ENCODE measurements at places on chromosomes 11 and 22.
A peak's percentile ranks its signal among the peaks of the same experiment; 100 is the strongest.

DNA sequence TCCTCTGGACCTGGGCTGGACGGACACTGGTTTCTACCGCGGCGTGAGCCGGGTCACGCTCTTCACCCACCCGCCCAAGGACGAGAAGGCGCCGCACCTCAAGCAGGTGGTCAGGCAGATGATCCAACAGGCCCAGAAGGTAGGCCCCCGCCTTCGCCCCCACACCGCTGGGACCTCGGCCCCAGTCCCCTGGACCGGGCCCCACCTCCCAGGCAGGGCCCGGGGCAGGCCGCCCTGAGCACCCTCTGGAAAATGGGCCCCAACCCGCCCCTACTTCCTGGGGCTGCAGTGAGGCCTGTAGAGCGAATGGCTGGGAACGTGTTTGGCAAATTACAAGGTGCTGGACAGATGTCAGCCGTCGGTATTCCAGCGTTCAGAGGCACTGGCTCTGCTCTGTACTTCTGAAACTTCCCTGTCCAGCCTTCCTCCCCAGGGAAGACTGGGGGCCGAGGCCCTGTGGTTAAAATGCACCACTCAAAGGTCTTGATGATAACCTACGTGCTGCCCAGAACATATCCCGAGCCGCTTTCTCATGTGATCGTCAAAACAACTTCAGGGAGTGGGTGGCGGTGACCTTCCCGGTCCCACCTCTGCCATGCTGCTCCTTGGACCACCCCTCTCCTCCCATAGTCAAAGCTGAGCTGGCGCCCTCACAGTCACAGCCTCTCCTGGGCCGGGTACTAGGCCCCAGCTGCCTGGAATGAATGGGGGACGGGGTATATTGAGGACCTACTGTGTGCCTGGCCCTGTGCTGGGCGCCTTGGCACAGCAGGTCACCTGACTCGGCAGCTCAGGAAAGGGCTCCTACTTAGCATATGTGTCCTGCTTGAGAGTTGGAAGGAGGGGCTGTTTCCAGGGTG, 869 bp downstream of the FAM83F start:
- no peak for DNase-seq

DNA sequence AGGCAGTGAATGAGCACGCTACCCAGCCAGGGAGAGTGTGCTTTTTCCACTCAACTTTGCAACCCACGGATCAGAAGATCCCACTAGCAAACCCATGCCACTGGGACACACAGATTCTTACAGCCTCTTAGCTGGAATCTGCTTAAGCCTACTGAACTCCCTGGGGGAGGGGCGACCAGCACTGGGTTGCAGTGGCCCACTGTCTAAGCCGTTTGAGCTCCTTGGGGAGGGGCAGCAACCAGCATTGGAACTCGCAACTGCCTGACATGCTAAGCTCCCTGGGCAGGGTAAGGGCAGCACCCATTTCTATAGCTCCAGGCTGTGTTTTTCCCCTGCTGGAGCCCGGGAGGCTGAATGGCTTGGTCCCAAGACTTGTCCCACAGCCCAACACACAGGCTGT, 99.6 kb downstream of the FAM168A start:
- no peak for DNase-seq

DNA sequence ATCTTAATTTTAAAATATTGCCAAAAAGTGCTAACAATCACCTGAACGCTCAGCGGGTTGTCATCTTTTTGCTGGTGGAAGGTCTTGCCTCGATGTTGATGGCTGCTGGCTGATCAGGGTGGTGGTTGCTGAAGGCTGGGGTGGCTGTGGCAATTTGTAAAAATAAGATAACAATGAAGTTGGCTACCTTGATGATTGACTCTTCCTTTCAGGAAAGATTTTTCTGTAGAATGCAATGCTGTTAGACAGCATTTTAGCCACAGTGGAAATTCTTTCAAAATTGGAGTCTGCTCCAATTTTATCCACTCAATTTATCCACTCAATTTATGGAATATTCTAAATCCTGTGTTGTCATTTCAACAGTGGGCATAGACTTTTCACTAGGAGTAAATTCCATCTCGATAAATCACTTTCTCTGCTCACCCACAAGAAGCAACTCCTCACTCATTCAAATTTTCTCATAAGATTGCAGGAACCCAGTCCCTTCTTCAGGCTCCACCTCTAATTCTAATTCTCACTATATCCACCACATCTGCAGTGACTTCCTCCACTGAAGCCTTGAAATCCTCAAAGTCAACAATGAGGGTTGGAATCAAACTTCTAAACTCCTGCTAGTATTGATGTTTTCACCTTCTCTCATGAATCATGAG, 78.8 kb downstream of the LINC01488 start:
- no peak for DNase-seq

- no peak for DNase-seq
Measured at GRCh38 chr11:21037850-21038249, 368.5 kb downstream of the NELL1 start.

DNA sequence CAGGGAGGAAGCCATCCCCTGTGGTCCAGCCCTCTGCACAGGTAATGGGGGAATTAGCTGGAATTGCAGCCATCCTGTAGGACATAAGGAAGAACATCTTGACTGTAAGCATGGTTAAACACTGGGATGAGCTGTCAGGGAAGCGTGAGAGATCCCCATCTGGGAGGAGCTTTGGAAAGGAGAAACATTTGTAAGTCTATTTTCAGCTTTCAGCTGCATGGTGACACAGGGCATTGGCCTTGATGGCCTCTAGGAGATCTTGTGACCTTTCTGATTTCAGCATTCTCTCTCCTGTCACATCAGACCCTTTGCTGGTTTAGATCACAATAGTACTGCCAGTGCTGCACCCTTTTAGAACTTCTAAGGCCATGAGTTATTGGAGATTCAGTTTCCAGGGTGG, 47.1 kb downstream of the BCR start:
- DNase-seq = no peak

GRCh38 chr11:115548878-115549528, 44.8 kb upstream of the CADM1 start:
- peak; percentile 63 for DNase-seq

- DNase-seq = peak; percentile 83
Measured at GRCh38 chr11:75429902-75430713, 2.9 kb downstream of the KLHL35 start.

DNA sequence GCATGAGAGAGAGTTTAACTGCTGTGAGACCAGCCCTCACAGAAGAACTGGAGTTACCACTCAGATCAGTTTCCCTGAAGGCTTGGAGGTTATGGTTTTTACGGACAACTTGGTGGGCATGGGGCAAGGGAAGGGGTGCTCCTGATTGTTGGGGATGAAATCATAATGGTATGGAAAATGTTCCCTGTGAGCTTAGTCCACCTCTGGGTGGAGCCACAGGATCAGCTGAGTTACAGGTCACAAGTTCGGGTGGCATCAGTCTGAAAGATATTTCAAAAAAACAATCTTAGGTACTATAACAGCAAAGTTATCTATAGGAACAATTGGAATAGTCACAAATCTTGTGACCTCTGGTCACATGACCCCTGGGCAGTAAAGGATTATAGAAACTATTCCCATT, 162.9 kb downstream of the DLG2 start:
- DNase-seq = no peak

- DNase-seq = no peak
Measured at GRCh38 chr11:398826-399225, 4.8 kb downstream of the PKP3 start.

DNA sequence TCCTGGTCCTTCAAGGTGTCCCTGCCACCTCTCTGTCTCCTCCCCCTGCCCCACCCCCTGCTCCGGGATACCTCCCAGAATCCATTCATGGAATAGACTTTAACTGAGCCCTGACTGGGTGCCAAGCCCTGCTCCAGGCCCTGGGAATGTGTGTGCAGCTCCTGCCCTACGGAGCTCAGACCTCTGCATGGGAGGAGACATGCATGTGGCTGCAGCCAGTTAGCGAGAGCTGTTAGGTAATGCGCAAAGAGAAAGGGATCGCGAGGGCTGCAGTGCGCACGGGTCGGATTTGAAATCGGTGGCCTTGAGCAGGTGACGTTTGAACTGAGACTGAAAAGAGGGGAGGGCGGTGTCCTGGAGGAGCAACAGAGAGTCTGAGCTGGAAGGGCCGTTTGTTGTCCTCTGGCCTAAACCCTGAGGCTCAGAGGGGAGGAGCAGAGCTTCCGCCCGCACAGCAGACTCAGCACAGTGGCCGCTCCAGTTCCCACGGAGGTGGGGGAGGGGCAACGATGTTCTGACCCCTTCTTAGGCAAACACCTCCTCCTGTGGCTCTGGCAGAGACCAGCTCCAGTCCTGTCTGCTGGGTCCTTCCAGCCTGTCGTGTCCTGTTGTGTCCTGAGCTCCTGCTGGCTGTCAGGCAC, 19.8 kb upstream of the LRRC10B start:
- DNase-seq = peak; percentile 87

- DNase-seq = no peak
Measured at GRCh38 chr11:129377739-129378138, 2.1 kb downstream of the BARX2 start.

- no peak for DNase-seq
Measured at GRCh38 chr11:118343248-118343647, 743 bp upstream of the CD3D start.

GRCh38 chr11:73856031-73856567, 20.5 kb downstream of the COA4 start:
- DNase-seq = no peak

DNA sequence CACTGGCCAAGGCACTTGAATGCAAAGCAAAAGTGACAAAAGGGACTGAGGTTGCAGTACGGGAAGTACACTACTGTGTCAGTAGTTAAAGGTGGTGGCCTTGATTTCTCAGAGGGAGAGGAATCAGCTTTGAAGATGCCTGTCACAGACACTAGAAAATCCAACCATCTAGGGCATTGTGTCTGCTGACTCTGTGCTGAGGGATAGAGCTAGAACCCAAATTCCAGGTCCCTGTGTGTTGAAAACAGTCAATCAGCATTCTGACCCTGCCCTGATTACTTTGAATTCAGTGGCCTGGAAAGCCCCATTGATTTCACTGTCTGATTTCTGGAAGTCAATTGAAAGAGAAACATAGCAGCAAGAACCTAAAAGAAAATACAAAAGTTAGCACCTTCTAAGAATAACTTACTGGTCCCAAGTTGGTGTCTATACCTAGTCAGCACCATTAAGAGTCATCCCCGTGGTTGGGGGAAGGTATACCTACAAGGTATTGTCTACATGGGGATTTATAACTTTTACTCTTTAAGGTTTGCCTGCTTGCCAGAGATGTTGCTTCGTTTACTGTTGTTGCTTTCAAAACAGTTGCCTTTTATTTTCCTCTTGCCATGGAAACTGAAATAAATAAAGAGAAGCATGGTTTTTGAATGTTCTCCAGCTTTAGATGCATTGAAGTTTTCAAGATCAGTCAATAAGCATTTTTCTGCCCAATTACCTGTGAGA, 97.3 kb downstream of the PDHX start:
- no peak for DNase-seq

- DNase-seq = no peak
Measured at GRCh38 chr11:19013181-19013857, 47.2 kb downstream of the MRGPRX2 start.

- DNase-seq = no peak
Measured at GRCh38 chr11:12009617-12010321, 1.3 kb upstream of the DKK3 start.

GRCh38 chr11:35235157-35235468, 96.1 kb downstream of the CD44 start:
- no peak for DNase-seq

DNA sequence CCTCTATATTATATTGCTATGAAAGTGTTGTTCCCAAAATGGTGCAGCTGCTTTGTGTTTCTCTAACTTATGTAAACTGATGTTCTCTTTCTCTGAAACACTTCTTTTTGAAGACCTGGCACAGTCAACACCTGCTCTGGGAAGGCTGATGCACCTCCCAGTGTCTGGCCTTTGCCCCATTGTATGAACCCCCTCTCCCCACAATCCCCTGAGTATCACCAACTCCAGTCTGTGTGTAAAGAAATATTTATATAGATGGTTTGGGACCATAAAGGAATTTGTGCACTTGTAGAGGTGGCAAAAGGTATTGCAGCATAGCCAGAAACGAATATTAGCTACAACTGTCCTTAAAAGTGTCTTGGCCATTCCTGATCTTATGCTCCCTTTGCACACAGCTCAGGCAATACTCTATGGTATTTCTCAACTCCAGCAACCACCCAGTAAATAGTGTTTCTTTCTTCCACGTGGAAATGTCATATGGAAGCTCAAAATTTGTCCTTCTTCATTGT, 365.2 kb upstream of the DDI1 start:
- no peak for DNase-seq

DNA sequence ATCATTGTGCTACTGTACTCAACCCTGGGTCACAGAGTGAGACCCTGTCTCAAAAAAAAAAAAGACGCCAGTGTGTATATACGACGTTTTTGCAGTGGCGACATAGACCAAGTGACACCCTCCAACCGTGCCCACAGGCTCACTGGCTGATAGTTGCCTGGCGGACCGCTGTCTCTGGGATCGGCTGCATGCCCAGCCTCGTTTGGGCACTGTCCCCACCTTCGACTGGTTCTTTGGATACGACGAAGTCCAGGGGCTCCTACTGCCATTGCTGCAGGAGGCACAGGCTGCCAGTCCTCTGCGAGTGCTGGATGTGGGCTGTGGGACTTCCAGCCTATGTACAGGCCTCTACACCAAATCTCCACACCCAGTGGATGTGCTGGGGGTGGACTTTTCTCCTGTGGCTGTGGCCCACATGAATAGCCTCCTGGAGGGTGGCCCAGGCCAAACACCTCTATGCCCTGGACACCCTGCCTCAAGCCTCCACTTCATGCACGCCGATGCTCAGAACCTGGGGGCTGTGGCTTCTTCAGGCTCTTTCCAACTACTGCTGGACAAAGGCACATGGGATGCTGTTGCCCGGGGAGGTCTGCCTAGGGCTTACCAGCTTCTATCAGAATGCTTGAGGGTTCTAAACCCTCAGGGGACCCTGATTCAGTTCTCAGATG, 1.3 kb downstream of the CSKMT start:
- DNase-seq = no peak

DNA sequence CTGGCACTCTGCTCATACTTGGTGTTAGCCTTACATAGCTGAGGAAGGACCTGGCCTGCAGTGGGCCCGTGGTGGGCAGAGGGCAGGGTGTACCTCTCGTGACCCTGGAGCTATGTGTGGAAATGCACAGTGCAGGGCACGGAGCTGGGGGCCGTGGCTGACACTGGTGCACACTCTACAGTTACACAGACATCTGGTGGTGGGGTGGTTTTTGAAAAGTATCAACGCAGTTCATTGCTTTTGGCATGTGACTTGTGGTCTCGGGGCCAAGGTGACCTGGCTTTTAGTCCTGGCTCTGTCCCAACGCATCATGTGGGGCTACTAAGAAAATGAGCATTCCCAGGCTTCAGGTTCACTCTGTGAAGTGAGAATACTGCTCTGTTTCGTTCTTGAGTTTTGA, 553.6 kb downstream of the NTM start:
- DNase-seq = no peak

- DNase-seq = no peak
Measured at GRCh38 chr11:104001561-104002056, 34.8 kb upstream of the DDI1 start.

- DNase-seq = no peak
Measured at GRCh38 chr11:120372296-120372695, 36.1 kb downstream of the ARHGEF12 start.

DNA sequence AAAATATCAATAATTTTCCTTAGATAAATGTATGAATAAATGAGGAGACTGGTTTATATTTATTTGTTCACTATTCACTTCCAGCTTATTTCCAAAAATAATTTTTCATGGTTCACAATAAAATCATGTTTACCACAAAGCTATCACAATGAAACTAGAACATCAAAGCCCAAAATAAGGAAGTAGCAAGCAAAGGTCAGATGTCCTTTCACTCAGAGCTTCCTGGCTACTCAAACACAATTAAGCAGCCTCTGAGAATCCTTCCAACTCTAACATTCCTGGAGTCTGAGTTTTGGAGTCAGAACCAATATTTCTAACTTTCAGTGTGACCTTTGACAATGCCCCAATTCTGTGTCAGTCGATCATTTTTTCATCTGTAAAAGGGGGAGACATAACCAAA, 527.0 kb downstream of the SOX6 start:
- DNase-seq = no peak

Data from DMS153 (cell line).